ENCODE measurements at places on chromosomes 16 and 17.

DNA sequence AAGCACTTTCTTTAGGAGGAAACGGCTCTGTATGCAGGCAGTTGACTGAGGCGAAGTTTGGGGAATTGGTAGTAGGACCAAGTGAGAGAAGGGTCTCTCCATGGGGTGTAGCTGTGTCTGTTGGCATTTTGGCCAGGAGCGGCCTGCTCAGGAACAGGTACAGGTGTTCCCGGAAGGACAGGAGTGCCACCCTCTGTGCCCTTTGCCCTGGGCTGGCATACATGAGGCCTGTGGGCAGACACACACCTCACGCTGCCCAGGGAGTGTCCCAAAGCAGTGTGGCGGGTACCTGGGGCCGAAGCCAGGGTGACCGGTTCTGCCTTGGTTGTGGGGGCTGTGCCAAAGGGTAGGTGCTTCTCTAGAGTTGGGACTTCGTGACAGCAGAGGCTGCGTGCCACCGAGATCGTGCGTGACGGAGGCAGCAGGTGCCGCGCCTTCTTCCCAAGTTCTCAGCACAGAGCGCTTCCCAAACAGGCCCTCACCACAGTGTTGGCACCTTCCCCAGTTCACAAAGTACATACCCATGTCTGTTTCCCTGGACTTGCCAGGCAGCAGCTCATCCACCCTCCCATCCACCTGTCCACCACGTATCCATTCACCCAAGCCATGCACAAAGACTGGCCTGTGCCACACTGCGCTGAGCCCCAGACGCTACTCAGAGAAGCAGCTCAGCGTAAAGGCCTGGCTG lies 19.9 kb upstream of the TCF25 start:
- DNase-seq = no peak

DNA sequence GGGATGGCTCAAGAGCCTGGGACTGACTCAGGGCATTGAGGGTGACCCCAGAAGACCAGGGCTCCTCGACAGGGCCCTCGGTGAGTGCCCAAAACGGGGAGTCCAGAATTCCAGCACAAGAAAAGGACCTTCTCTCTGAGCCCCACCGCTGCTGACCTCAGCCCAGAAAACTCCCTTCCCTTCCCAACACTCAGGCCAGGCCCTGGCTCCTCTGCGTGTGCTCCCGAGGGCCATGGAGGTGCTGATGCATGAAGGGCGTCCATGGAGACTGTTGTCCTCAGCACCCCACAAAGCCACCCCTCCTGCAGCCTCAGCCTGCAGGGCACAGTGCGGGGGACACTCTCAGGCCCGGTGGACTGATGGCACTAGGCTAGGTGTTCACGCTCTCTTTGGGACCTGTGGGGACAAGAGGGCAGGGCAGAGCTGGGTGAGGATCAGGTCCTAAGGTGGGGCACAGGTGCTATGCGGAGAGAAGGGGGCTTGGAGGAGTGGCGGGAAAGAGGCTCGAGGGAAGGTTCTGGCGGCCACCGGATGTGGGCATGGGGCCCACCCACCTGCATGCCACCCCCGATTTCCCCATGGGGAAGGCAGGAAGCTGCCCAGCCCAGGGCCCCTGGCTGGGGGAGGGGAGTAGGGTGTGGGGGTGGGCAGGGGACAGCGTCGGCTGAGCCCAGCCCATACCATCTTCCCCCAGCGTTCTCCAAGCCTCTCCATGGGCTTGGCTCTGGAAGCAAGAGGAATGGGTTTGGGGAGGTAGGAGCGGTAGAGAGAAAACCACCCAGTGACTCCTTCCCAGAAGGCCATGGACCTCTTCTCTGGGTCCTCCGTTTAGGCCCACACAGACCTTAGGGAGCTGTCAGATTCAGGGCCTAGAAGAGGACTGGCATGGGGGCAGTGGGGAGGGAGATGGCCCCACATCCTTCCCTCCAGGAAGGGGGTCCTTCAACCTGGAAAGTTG lies 4.5 kb upstream of the TSPOAP1 start:
- no peak for DNase-seq

- no peak for DNase-seq
Observed at GRCh38 chr16:89164436-89164835, 7.1 kb upstream of the CDH15 start.

- no peak for DNase-seq
Observed at GRCh38 chr17:71802663-71803062, 318.2 kb upstream of the SOX9 start.

DNA sequence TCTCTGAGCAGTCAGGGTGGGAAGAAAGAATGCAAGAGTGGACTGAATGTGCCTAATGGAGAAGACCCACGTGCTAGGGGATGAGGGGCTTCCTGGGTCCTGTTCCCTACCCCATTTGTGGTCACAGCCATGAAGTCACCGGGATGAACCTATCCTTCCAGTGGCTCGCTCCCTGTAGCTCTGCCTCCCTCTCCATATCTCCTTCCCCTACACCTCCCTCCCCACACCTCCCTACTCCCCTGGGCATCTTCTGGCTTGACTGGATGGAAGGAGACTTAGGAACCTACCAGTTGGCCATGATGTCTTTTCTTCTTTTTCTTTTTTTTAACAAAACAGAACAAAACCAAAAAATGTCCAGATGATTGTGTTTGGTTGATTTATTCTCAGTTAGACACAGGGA lies 14.1 kb downstream of the IGFBP4 start:
- DNase-seq = no peak

- DNase-seq = no peak
Observed at GRCh38 chr16:27892879-27893278, 170.6 kb downstream of the GSG1L start.

DNA sequence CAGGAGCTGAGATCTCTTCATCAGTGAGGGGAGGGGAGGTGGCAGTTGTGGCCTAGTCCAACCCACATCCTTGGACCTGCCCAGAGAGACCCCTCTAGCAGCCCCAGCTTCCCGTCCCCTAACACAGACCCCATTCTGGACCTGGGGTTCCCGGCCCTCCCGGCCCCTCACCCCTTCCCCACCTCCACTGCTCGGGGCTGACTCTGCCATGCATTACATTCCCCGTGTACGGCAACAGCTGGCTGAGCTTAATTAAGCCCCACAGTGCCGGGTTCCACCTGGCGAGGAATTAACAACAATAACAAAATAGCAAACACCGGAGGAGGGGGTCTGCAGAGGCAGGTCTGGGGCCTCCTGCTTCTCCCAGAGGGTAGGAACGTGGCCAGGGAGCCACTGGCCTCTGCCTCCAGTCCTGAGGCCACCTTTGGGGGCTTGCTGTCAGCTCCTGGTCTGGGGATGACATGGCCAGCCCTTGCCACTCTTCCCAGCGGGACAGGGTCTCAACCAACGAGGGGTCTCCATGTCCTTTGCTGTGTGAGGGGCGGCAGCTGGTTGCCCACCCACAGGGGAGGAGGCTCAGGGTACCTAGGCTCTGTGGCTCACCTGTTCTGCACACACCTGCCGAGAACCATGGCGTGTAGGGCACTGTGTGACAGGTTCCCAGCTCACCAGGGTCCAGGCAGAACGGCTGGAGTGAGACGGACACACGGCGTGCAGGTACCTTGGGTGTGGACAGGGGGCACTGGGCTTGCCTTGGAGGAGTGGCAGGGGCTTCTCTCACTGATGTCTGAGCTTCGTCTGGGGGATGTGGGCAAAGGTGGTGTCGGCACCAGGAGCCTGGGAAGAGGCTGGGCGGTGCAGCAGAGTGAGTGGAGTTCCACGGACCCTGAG lies 46.9 kb upstream of the CBFA2T3 start:
- no peak for DNase-seq

GRCh38 chr17:38872671-38873385 lies 3.0 kb downstream of the LASP1 start:
- no peak for DNase-seq

DNA sequence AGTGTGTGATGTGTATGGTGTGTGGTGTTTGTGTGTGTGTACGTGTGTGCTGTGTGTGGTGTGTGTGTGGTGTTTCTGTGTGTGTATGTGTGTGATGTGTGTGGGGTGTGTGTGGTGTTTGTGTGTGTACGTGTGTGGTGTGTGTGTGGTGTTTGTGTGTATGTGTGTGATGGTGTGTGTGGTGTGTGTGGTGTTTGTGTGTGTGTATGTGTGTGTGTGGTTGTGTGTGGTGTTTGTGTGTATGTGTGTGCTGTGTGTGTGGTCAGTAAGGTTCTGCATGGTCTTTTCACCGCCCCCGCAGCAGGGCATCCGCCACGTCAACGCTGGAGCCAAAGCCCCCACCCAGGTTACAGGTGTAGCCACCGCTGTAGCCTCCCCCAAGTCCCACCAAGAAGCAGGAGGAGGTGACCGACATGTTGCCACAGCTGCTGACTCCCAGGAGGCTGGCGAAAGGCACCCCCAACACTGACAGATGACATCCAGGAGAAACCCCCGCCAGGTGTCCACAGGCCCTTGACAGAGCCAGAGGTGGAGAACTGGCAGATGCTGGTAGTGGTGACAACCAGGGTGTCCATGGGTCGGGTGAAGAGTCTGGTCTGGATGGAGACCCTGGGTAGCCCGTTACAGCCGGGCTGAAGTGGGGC lies 9.3 kb upstream of the KRT17 start:
- DNase-seq = no peak

DNA sequence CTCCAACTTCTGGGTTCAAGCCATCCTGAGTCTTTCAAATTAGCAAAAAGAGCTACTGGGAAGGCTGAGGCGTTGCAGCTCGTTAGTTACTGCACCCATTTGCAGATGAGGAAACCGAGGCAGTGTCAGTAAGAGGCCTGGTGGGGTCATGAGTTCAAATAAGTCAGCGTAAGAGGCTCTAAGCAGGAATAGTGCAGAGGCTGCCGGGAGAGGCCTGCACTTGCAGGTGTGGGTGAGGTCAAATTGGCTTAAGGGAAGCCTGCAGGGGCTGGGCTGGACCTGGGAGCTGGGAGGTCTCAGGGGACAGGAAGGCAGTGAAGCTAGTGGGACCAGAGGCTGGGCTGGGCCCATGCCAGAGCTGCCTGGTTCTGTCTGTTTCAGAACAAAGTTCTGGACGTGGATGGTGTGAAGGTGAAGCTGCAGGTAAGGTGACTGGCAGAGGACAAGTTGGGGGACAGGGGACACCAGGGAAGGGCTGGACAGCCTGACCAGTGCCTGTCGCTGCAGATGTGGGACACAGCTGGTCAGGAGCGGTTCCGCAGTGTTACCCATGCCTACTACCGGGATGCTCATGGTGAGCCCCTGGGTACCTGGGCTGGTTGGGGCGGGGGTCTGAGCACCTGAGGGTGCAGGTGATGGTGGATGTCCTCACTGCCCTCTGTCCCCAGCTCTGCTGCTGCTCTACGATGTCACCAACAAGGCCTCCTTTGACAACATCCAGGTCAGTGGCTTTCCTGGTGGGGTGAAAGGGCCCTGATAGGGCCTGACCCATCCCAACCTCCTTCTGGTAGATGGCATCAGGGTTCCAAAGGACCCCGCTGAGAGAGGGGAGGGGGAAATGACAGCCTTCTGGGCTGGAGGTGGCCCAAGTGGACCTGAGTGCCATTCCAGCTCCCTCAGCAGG lies 3.0 kb downstream of the RAB26 start:
- no peak for DNase-seq

- DNase-seq = peak; percentile 53
Observed at GRCh38 chr16:3536851-3537250, 36.0 kb downstream of the CLUAP1 start.

DNA sequence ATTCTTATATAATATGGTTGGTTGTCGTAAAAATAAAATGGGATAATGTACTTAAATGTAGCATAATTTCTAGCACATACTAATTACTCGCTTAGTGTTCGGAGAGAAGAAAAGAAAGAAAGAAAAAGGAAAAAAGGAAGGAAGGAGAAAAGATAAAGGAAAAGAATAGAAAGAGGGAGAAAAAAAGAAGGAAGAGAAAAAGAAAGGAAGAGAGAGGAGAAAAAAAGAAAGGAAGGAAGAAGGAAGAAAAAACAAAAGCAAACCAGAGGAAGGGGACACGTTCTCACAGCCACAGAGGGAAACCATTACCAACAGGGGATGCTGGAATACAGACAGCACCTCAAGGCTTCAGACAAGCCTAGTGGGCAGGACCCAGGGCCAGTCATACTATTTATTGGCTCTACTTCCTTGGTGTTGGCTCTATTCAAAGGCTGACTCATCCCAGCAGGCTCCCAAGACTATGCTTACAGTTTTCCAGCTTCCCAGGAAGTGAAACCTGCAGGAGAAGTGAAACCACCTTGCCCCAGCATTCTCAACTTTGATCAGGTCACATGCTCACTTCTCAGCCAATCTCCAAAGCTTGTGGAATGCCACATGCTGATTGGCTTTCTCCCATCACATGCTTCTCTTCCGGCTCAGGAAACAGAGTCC lies 273.5 kb upstream of the IRX5 start:
- peak; percentile 24 for DNase-seq

GRCh38 chr17:36546418-36547093 lies 1.8 kb downstream of the GGNBP2 start:
- no peak for DNase-seq

DNA sequence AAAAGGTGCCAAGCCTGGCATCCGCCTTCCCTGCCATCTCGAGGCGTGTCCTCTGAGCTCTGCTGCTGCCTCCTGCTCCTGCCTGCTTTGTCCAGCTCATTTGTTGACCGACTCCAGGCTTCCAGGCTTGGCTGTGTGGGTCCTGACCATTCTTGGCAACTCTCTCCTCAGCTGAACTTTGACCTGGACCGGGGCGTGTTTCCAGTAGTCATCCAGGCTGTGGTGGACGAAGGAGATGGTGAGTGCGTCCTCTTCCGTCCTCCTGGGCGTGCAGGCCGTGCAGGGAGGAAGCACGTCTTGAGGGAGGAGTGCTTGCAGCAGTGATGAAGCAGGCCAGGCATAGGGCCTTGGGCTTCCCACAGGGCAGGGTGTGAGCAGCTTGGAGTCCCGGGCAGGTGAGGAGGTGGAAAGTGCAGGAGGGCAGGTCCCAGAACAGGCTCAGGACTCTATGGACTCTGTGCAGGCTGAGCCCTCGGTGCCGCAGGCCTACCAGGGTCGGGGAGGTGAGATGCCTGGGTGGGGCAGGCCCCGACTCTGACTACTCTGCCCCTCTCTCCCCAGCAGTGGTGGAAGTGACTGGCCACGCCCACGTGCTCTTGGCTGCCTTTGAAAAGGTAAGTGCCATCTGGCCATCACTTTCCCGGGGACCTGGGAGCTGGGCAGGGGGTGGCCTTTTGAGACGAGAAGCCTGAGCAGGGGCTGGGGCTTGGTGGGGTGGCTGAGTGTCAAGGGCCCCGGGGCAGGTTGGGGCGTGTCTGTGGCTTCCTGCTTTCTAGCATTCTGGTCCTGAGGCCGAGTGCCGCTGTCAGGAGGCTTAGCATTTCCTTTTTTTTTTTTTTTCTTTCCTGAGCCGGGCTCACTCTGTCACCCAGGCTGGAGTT lies 28.6 kb upstream of the NUDT16L1 start:
- no peak for DNase-seq

- DNase-seq = no peak
Observed at GRCh38 chr17:33124871-33125551, 133.4 kb downstream of the SPACA3 start.

DNA sequence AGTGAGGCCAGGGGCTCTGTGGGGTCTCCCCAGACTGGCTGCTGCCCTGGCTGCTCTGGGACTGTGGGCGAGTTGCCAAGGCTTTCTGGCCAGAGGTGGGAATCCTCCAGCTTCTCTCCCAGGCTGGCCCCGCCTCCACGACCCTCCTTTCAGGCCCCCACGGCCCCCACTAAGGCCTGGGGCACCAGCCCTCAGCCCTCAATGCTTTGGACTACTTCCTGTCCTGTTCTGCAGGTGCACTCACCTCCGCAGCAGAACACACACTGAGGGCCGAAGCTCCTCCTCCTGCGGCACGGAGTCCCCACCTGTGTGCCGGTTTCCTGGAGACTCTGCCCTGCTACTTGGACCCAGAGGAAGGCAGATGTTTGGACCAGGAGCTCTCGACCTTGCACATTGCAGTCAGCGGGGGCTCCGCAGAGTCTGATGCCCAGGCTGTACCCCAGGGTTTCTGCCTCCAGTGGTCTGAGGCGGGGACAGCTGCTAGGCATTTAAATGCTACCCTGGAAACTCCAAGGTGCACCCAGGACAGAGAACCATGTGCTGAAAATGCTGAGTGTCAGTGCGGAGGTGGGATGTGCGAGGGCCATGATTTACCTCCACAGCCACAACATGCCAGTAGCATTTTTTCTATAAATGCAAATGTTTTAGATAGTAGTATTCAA lies 223.8 kb downstream of the IRF8 start:
- no peak for DNase-seq

Measured in AG20443 (cell line).